Astrocyte of the hippocampus (primary cell): ENCODE measurements at places on chromosomes 1 and 21.

GRCh38 chr1:21567241-21568005 is 58.2 kb downstream of the ALPL start:
- peak; percentile 44 for DNase-seq

DNA sequence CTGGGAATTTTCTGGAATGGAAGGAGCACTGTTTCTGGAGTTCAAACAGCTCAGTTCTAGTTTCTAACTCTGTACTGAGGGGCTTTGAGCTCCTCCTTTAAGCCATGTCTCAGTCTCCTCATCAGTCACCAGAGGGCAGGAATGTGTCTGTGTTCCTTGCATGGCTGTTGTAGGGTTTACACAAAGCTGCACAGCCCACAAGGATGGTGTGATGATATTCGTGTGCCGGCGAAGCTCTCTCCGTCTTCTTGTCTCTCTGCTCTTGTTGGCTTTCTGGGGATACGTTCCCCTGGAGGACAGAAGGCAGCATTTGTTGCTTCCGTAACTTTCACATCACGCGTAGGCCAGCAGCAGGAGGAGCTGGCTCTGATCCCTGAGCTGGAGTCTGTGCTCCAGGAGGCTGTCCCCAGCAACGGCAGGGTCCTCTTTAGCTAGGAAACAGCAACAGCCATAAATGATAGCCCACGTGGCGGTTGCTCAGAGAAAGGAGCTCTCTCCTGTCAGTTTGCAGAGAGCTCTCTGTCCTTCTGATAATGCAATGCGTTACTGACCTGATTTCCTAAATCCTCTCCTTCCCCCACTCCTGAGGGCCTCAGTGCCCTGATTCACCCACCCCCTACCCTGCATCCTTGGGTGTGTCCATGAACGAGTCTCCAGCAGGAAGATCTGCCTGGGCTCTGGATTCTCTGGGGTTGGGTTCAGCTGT is 189.2 kb upstream of the VAMP3 start:
- DNase-seq: no peak

DNA sequence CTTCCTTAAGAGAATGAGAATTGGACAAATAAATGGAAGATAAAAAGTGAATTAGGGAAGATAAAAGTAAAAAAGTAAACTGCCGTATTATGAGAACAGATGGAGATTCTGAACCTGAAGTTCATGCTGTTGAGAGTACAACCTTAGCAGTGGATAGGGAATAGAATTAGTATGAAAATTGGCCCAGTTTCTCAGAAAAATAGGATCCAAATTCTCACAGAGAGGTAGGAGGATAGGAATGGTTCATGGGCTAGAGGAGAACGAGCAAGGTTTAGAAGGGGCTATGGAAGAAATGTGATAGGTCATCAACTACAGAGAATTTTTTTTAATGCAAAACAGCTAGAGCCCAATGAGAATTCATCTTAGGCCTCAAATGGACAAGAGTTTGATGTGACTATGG is 42.3 kb downstream of the COL24A1 start:
- no peak for DNase-seq

- DNase-seq: no peak
These were observed 370.8 kb downstream of the RWDD3 start for GRCh38 chr1:95604771-95605170.

GRCh38 chr1:160251687-160252526 is 10.4 kb downstream of the DCAF8 start:
- peak; percentile 84 for DNase-seq

DNA sequence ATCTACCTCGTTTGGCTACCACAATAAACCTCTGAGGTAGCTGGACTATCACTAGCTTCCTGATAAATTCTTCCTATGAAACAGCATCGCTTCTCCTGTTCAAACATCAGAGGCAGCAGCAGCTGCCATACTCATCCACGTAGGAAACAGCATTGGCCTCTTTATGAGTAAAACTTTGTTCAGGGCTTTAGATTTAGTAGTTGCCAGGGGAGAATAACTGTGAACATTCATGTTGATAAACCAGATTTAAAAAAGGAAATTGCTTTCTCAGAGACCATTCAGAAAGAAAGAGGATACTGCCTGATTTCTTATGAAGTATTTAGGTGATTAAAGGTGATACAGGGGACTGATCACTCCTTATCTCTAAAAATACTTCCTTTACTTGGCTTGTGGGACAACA is 7.2 kb downstream of the CEP170 start:
- DNase-seq: no peak

DNA sequence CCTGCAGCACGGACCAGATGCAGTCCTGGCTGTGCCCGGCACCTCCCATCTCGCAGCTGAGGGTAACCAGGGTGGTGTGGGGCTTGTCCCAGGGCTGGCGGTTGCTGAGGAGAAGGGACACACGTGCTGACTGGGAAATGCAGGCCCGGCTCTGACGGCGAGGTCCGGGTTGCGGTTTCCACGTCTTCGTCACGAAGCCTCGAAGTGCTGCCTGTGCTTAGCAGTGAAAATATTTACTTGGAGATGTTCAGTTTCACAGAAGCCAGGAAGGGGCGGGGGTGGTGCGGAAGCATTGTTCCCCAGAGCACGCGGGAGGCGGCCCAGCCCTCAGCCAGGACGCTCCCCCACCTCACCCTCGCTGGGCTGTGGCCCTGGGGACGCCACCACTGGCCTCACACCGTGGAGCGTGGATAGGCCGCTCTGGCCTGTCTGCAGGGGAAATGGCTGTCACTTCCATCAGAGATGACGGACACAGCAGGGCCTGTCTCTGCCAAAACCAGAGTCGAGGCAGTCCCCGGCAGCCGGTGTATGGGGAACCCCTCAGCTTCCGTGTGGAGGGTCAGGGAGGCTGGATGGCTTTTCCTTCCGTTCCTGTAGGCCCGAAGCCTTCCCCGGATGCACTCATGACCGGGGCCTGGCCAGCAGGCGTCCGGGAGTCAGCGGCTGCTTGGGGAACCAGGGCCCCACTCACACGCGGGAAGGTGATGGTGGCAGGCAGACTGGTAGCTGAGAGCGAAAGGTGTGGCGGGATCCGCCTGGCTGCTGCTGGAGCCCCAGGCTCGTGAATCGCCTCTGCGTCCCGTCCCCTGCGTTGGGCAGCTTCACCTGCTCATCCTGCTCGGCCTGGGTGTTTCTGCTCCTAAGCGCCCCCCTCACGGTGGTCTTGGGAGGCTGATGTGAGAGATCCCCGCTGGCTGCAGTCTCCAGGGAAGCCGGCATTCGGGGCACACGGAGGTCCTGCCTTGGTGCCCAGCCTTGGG is 14.7 kb upstream of the POFUT2 start:
- no peak for DNase-seq

DNA sequence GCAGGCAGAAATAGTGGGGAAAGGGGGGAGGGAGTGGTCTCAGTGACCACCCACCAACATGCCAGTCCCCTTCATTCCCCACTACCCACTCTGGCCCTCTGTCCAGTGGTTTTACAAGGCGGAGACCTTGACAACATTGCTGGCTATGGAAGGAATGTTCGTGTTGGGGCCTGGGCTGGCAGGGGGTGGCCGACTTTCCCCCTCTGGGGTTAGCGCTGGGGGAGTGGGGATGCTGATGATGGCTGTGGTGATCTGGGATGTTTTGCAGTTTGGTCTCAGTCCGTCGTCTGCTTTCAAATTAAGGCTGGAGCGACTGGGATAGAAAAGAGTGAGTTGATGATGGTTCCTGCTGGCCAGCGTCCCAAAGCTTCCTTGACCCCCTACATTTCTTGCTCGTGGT is 20.3 kb downstream of the DDX20 start:
- DNase-seq: peak; percentile 7

DNA sequence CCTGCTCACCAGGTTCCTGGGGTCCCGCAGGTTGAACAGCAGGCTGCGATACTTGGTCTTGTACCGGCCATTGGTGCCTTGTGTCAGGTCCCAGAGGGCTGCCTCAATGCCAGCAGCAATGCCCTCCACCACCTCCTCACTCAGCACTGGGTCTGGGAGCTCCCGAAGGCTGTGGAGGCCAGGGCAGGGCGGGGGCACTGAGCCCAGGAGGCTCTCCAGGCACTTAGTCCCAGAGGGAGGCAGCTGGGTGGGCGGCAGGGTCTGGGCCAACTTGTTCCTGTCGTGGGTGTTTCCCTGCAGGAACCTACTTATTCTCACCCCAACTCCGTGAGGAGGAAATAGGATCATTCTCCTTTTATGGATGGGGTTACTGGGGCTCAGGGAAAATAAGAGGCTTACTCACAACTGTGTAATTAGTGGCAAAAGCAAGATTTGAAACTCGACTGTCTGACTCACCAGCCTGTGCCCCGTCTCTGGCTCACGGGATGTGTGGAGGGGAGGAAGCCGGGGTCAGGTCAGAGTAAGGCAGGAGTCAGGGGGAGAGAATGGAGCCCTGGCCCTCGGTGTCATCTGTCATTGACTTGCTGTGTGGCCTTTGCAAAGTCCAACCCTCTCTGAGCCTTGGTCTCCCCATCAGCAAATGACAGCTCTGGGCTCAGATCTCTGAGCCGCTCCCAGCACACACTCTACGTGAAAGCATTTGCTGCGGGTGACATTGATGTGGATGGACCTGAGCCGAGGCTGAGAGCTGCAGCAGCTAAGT is 17.2 kb downstream of the SPOCD1 start:
- DNase-seq: peak; percentile 85

GRCh38 chr1:11777658-11778322 is 15.8 kb downstream of the C1orf167 start:
- DNase-seq: no peak

DNA sequence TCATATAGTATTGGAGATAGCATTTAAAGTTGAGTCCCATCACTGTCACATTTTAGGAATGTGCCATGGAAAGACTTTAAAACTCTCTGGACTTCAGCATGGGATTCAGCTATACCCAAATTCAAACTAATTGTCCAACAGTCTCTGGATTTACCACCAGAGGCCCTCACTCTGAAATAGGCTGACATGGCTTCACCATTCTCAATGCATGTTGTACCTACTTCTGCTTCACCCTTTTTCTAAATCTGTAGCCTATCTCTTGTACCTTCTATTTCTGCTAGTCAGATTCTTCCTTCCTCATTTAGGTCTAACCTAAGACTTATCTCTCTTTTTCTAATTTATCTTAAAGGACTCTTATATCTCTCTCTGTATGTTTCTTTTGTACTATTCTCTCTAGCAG is 512.7 kb upstream of the ZRANB2 start:
- no peak for DNase-seq

DNA sequence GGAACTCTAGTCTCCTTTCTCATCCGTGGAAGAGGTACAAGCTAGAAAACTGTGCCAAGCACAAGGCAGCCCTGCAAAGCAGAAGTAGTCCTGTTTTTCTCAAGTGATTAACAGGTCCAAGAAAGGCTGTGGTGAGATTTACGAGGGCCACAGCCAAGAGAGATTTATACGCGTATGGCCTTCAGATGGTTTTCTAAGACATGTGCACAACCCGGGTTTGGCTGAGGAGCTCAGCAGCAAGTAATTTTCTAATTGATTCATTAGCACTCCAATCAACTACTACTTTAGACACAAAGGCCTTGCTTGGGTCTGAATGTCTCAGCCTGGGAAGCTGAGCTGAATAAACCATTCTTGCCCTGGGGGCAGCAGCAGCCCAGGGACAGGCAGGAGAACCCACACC is 55.8 kb downstream of the SSBP3 start:
- no peak for DNase-seq

GRCh38 chr1:54091666-54092065 is 38.3 kb downstream of the TCEANC2 start:
- DNase-seq: no peak

GRCh38 chr1:208829595-208829994 is 585.4 kb upstream of the PLXNA2 start:
- DNase-seq: no peak

- no peak for DNase-seq
These were observed 86.3 kb upstream of the CNIH3 start for GRCh38 chr1:224529844-224530243.

- peak; percentile 91 for DNase-seq
These were observed 154.1 kb downstream of the TGFBR3 start for GRCh38 chr1:91731815-91732214.

DNA sequence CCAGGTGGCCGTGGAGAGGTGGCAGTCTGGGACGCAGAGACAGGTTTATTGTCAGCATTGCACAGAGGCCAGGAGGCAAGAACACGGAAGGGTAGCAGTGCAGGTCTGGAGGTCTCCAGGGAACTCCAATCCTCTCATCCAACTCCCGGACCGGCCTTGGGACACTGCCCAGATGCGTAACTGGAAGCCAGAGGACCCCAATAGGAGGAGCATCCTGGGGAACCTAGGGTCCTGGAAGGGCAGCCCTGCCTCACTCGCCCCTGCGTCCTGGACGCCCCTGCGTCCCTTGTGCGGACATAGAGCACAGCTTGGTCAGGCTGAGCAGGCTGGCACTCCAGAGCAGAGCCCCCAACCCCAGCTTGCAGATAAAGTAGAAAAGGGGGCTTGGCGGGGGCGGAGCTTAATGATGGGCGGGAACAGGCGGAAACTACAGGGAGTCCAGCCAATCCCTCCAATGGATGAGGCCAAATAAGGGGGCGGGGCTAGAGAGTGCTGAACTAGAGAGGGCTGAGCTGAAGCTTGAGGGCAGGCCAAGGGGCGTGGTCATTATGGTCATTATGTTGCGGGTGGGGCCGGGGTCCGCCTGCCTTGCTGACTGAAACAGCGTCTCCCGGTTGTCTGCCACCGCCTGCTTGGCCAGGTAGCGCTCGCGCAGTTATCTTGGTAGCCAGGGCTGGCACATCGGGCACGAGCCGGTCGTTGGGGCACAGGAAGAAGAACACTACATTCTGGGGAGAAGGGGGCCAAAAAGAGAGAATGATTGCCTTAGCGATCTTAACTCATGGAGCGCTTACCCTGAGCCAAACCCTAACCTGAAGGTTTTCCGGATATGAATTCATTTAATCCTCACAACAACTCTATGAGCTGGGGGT is 3.7 kb upstream of the ARHGEF19 start:
- DNase-seq: peak; percentile 91

GRCh38 chr1:238252033-238252802 is 361.5 kb upstream of the ZP4 start:
- DNase-seq: peak; percentile 77

- DNase-seq: no peak
These were observed 34.0 kb downstream of the GLIS1 start for GRCh38 chr1:53704804-53705445.

DNA sequence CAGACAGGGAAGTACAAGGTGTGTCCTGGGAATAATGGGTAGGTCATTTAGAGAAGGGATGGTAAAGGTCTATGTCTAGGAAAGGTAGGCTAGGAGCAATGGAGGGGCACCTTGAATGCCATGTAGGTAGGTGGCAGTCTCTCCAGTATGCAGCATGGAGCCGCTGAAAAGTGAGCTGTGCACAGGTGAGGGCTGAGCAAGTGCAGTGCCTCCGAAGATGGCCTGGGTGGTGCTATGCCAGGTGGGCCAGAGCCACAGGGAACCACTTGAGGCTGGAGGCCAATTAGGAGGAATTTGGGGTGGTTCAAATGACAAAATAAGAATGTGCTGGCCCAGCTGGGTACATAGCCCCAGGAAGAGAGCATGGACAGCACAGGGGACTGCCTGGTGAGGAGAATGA is 25.0 kb downstream of the RNU5D-1 start:
- DNase-seq: no peak
